ENCODE measurements at places on chromosomes 2 and 18.

- no peak for DNase-seq
Observed at GRCh38 chr2:62956651-62957050, 94.0 kb upstream of the OTX1 start.

- DNase-seq: no peak
Observed at GRCh38 chr2:234555616-234556249, 58.9 kb upstream of the ARL4C start.

GRCh38 chr2:26913999-26914658 is 56.3 kb upstream of the MAPRE3 start:
- no peak for DNase-seq

GRCh38 chr2:144849612-144850011 is 329.7 kb upstream of the ZEB2 start:
- DNase-seq: no peak

DNA sequence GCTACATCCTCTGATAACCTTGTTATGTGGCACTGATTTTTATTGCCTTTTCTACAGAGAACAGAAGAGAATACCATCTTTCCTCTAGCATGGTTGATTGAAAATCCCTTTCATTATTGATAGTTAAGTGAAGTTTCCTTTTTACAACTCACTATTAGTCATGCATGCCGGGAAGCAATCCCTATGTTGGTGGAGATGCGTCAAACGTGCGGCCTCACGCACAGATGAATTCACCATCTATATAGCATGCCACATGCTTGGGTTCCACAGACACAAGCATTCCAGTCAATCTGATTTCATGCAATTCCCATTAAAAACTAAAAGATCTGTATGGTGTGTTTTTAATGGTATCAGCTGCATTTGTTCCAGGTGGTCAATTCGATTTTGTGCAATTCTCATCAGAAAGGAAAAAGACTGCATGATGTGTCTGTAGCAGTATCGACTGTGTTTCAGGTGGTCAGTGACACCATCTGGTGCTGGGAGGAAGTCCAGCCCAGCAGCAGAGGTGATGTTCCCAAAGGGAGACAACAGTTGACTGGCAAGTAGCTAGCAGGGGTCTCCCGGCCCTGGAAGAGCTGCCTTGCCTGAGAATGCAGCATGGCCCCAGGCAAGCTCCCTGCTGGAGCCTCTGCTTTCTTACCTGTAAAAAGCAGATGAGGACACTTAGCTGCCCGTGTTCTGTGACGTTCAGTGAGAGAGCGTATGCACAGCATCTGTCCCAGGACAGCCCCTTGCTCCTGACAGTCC is 151.3 kb upstream of the NCK2 start:
- DNase-seq: no peak

GRCh38 chr2:218244204-218244603 is 16.6 kb upstream of the GPBAR1 start:
- DNase-seq: no peak

DNA sequence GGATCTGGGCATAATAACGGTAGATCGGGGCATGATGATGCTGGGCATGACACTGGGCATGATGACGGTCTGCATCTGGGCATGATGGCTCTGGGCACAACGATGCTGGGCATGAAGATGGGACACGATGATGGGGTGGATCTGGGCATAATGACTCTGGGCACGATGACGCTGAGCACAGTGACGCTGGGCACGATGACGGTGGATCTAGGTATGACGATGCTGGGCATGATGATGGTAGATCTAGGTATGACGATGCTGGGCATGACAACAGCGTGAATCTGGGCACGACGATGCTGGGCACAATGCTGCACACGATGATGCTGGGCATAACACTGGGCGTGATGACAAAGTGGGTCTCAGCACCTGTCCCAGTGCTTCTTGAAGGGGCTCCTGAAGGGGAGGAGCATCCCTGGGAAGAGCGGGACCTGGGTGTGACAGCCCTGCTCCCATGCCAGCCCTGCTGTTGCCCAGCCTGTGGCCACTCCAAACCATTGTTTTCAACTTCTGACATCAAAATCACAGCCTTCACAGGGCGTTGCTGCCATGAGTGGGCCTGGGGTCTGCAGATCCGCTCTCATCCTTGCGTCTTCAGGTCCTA is 30.4 kb upstream of the ALLC start:
- DNase-seq: no peak

Data from GDM1 (cell line).